SK-N-DZ (cell line): ENCODE measurements at places on chromosomes 7 and 10.

- DNase-seq: peak; percentile 57
Measured at GRCh38 chr10:53839440-53840039, 961.5 kb downstream of the PCDH15 start.

DNA sequence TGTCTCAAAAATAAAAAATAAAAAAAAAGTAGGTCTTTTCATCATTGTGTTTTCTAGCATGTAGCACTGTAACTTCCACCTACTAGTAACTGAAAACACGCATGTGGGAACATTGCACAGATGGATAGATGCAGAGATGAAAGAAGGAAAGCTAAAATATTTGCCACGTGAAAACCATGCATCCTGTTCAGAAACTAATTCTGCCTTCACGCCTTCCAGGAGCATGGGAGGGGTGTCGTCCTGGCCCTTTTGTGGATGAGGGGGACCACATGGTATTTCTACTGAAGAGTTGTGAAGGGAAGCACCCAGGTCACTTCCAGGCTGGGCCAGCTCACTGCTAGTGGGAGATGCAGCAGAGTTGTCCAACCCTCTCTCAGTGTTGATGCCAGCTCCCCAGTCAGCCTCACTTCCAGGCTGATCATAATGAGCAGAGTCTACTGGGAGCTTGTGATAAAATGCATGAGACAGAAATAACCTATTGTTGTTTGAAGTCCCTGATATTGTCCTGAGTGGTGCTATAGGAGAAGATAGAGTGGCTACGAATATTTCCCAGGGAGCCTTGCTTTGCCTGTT lies 287.1 kb upstream of the CELF2 start:
- DNase-seq: no peak

DNA sequence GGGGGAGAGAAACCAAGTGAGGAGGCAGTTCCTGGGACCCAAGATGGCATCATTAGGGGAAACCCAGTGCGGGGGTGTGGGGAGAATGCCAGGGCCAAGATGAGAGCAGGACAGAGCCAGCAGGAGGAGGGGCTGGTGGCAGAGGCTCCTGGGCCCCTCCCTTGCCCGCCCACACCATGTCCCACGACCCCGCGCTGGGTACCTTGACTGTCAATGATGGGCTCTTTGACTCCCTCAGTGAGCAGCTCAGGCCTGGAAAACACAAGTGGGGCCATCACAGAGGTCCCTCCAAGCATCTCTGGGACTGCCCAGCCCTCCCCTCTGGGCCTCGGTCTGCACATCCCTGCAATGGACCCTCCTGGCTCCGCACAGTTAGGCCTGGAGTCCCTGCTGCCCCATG lies 75.4 kb downstream of the RABGEF1 start:
- DNase-seq: no peak

DNA sequence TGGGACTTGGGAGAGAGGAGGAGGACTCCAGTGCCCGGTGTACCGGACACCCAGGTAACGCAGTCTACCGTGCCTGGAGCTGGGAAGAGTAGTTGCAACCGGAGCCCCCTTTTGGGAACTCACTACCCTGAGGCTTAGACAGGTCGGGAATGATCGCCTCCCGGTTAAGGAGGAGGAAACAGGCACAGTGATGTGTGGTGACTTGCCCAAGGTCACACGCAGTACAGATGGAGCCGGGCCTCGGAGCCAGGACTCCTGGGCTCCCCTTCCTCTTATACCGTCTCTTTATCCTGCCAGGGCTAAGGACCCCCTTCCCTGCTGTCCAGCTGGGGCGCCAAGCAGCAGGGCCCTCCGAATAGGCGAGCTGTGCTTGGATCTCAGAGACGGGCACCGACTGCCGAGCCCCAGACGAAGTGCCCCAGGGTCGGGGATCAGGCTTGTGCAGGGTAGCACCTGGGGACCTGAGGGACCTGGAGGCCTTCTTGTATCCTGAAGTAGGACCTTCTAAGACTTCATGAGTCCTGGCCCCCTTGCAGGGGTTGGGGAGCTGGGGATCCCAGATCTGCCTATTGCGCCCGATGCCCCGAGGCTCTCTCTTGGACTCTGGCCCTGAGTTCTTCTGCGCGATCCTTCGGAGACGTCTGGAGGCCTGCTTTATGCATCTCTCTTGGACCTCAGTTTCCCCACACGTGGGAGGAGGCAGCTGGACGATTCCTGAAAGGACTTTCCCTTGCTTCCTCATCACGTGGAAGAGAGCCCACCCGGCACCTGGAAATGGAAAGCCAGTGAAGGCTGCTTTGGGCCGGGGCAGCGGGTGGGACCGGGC lies 767 bp upstream of the CYP26A1 start:
- DNase-seq: no peak
